ENCODE measurements at places on chromosomes 3 and 15.

DNA sequence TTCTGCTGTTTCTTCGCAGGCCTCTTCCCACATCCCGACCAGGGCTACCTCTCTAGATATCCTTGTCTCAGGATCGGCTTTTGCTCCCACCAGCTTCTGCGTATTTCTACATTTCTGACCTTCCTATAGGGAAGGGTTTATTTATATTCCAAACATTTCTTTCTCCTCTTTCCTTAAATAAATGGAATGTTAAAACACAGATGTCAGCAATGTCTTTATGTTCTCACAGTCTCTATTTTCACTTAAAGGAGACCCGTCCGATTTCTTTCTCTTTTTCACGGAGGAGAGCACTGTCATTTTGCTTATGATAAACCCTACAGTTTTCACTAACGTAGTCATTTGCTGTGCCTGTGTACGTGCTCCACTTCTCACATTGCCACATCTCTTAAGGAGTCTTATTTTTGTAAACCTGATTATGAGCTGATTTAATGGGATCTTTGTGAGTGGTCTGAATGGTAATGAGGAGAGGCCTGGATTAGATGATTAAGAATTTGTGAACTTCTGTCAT, 630 bp downstream of the KIF15 start:
- DNase-seq = no peak

GRCh38 chr3:24945563-24945962, 450.9 kb upstream of the THRB start:
- no peak for DNase-seq

DNA sequence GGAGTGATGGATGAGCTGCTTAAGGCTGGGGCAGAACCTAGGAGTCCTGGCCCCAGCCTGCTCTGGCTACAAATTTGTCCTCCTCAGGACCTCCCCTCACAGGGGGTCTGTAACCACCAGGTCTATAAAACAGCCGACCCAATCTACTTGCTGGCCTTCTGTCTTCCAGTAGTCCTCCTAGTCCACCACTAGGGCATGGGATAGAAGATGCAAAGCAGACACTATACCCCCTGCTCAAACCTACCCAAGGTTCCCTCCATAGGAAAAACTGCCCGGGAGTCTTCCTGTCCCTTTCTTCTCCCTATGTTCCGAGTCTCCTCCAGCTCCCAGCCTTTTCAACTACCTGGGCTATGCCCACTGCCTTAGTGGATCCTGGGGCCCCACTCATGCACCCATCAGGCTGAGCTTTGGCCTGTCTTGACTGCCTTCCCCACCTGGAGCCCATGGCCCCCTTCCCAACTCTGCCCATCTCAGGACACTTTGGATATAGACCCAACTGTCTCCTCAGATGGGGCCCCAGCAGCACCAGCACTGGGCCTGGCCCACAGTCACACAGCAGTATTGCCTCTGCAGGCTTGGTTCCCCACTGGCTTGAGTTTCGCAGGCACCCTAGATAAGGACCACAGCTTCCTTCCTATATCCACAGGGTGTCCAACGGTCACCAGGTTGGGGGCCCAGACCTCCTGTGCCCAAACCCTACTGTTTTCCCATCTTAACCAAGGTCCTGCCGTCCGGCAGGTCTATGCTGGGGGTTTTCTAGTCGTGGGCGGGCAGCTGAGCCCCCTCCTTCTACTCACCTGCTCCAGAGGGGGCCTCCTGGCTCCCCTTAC, 1.1 kb downstream of the HYAL3 start:
- no peak for DNase-seq

DNA sequence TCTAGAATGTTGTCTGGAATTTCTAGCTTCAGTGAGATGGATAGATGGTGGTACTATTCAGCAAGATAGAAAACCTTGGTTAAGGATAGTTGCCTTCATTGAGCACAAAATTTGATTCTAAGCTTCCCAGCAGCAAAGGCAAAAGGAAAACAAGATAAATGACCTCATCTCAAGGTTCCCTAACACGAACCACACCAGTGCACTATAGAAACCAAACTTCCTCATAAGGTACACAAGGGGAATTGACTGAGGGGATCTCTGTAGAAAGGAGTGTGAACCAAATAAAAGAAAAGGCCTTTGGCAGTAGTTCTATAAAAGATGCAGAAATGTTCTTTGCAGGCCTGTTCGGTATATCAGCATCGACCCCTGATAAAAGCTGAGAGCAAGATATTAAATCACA, 288.9 kb downstream of the SHQ1 start:
- no peak for DNase-seq

DNA sequence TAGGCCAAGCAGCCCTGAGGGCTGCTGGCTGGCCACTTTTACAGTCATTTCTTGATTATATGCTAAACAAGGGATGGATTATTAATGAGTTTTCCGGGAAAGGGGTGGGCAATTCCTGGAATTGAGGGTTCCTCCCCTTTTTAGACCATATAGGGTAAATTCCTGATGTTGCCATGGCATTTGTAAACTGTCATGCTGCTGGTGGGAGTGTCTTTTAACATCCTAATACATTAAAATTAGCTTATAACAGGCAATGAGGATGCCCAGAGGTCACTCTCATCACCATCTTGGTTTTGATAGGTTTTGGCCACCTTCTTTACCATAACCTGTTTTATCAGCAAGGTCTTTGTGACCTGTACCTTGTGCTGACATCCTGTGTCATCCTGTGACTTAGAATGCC, 11.7 kb upstream of the PYDC2 start:
- no peak for DNase-seq

- DNase-seq = no peak
Observed at GRCh38 chr15:98776607-98777281, 128.4 kb downstream of the IGF1R start.

DNA sequence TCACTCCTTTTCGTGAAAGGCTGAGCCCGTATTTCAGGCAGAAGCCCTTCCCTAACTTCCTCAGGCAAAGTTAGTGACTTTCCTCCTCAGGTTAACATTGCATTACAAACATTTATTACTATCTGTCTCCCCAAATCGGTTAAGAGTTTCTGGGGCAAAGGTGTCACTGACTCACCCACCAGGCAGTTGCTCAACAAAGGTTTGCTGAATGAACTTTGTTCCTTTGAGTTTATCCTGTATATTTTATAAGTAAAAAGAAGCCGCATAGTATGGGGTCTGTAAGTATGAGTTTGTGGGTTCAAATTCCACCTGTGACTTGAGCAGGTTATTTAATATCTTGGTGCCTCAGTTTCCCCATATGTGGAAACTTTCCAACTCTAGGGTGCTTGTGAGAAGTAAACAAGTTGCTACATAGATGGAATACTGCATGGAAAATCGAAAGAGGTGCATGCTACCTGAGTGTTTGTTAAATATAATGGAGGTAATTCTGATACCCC, 177.7 kb downstream of the THRB start:
- no peak for DNase-seq

DNA sequence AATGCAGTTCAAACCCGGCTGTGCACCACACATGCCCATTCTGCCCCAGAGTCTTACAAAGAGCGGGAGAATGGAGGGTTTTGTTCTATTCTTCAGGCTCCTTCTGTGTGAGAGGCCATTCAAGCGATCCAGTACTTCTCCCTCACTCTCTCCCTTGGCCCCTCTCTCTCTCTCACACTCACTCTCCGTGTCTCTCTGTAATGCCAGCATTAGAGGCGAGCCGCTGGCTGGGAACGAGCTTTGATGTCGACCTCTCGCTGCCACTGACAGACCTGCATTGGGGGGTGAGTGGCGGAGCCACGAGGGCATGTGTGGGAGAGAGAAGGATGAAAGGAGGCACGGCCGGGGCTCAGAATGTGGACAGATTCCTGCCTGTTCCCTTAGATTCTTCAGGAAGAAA, 231.7 kb upstream of the ARRDC4 start:
- no peak for DNase-seq

- DNase-seq = no peak
Observed at GRCh38 chr3:6770397-6770690, 90.6 kb upstream of the GRM7 start.

GRCh38 chr15:77004189-77004588, 9.3 kb downstream of the PSTPIP1 start:
- no peak for DNase-seq

DNA sequence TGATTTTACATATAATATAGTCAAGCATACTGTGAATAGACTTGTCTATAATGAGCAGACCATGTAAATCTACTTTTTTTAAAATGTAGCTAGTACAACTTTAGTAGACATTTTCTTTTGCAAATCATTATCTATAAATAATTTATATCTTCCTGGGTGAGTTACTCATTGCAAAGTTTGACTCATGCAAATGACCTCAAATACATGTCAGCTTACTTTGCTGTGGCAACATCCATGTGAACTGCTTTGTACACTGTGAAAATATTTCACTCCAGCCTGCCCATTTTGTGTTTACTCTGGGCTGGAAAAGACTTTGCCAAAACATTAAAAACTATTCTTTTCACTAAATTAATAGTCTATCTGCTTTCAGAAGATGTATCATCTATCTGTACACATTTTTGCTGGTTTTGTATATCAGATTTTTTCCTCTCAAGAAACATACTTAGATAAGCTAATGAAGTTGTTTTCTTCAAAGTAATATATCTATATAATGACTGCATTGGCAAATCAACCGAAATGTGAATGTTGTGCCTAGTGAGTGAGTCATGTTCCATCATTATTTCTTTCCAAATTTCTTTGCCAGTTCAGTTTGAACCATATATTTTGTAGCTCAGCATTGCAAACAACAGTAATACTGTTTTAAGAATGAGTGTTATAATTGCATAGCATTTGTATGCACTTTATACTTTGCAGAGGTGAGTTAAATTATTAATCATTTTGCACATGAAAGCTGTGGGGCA, 26.5 kb downstream of the IGSF10 start:
- DNase-seq = no peak

GRCh38 chr3:45223889-45224727, 2.0 kb downstream of the TMEM158 start:
- DNase-seq = no peak

GRCh38 chr3:15333099-15333955, 941 bp upstream of the SH3BP5 start:
- DNase-seq = no peak

GRCh38 chr3:170089862-170090600, 52.2 kb downstream of the GPR160 start:
- DNase-seq = no peak

DNA sequence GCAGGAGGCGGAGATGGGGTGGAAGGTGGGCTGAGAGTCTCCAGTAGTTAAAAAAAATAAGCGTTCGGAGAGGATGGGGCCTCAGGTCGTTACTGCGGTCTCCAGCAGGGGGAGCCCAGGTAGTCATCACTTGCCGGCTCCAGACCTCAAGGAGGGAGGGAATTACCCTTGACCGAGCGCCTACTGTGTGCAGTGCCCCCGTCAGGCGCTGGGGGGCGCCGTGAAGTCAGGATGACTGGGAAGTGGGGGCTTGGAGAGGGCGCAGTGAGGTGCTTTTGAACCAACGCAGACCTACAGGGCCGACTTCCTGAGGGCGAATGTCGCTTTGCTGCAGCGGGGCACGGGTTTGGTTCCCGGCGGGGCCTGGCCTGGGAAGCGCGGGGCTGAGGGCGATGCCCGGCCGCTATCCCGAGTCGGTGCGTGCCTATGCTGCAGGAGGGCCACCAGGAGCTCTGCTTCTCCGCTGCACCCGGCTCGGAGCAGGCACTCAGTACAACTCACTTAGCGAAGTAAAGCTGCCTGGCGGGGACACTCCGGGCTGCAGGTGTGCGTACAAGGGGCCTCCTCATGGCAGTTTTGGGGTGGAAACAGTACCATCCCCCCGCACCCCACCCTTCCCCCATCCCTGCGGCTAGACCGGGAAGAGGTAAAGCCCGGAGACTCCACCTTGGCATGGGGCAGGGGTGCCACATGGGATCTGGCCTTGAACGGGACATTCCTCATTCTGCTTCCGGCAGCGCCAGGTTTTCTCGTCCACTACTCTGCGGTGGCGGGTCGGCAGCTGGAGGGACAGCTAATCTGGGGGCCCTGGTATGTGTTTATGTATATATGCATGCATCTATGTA, 79.8 kb downstream of the RHCG start:
- peak; percentile 73 for DNase-seq

GRCh38 chr3:4033296-4033695, 234.1 kb downstream of the LRRN1 start:
- DNase-seq = no peak

DNA sequence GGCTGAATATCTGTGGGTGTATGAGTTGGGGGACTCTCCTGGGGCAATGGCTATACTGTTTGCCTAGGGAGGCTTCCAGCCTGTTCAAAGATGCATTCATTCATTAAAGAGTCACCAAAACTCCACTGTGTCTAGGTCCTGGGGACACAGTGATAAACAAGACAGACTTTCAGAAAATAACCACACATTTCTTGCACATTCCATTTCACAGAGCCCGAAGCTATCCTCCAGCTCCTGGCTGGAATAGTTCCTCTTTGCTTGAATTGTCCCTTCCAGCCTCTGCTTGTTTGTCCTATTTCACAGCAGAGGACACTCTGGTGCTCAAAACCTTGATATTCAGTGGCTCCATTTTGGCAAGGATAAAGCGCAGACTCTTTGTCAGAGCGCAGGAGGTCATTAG, 61.7 kb upstream of the ITGA11 start:
- no peak for DNase-seq

DNA sequence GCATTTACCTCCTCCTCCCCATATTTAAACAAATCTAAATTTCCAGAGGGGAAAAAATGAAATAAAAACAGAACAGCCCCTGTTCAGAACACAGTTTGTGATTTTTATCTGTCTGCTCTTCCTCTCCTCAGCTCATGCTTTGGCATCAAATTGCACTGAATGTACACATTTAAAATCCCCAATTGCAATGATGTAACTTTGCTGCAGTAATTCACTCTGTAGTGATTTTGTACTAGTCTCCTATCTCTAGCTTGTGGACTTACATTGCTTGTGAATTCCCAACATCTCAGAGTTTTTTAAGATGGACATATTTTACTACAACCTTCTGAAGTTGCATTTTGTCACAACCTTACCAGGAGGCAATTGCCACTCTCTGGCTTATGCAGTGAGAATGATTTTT, 81.6 kb upstream of the ROBO2 start:
- no peak for DNase-seq

DNA sequence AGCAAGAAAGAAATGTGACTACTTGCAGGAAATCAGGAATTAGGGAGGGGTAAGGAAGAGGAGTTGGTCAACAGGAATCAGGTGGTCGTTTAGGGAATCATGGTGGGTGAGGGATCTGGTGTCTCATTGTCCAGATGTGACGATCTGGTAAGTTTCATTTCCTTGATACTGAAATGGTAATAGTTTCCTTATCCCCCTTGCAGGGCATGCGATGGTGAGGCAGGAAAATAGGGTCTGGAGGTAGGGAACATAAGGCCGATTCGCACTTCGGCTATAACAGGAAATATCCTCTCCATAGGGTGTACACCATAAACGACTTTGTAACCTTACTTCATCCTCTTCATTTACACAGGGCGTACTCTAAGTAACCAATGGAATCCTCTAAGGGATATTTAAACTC, 574 bp upstream of the LRRC34 start:
- no peak for DNase-seq

DNA sequence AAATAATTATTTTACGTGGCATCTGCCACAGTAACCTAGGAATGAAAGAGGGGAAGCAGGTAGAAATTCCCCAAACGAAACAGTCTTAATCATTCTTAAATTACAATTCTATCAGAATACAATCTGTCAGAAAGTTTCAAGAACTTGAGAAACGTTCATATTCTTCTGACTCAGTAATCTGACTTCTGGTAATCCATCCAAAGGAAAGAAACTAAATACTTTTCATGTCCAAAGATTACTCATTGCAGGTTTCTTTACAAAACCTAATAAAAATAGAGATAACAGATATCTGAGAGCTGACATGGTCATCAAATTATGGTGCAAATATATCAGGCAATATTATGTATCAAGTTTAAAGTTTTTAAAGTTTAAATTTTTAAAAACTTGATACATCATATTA, 109.4 kb downstream of the DLG1 start:
- no peak for DNase-seq
